ENCODE measurements at places on chromosomes 4 and X. TPM values are rescaled to one million over a fixed set of nuclear protein-coding genes. Genes with fewer than 3 reads are reported as not detected.

DNA sequence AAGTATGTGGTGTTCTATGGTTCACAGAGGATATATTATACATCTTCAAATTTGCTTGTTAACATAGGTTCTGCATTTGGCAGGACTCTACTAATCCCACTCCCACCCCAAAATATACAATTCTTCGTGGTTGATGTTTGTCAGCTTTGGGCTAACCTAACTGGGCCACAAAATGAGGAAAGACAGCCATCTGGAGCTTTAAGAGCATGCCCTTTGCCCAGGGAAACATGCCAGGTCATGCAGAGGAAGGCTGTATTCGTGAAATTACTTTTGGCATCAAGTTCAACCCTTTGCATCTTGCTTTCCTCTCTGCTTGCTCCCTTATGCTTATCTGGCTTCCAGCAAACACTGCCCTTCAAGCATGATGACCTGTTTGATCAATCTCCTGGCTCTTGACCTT, 46.8 kb upstream of the F9 start:
- DNase-seq = no peak

Gene PAGE2
- not detected for total RNA-seq

Gene NDST3
- total RNA-seq = not detected

GRCh38 chr4:43932448-43932847, 516.2 kb downstream of the KCTD8 start:
- DNase-seq = no peak

GRCh38 chr4:1211371-1211770, 37.6 kb downstream of the CTBP1 start:
- DNase-seq = no peak

Gene DIPK2B
- not detected for total RNA-seq

DNA sequence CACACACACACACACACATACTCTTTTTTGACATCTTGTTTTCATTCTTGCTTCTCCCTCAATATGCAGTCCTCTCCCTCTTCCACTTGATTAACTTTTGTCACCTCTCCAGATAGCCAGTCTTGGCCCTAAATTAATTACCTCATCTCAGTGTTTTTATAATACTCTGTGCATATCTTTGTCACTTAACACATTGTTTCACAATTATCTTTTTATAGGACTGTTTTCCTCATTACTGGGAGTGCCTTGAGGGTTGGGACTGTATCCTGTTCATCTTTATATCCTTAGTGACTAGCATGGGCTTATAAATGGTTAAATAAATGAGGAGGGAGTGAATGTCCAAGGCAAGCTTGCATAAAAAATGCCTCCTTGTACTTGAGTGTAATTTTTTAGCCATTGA, 33.1 kb downstream of the SYNPO2 start:
- no peak for DNase-seq

DNA sequence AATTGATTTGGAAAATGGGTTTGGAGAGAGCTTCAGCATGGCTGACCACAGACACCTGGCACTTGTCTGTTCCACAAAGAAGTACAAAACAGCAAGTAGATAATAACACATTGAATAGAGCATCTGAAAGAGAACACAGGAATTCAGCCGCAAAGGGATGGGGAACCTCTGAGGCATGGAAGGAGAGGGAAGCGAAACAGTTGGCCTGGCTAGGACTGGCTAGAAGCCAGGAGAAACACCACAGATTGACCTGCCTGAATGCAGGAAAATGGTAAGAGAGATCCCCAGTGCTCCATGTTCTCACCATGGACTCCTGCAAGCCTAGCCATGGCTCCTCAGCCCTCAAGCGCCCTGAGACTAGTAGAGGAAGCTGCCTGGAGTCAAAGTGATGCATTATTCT, 169.7 kb upstream of the SH3RF1 start:
- DNase-seq = no peak

DNA sequence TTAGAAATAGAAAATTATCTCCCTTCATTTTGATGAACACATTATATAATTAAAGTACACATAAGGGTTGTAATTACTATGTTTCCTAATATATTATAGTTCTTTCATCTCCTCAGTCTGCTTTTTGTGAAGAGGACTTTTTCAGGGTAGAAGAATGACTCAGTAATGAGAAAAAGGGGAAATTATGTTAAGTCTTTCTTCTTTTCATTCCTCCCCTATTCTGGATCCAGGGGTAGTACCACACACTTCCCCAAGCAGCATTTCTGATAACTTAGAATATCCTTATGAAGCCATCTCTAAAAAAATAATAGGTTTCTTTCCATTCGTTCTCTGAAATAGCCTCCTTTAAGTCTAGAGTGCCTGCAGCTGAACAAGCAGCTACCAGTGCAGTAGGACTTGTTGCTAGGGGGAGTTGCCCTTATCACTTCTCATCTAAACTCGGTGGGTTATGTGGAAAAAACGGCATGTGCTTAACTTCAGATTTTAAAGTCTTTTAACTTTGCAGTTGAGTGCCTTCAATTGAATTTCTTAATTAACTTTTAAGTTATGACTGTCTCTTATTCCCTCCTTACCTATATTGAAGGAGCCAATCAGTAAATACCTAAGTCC, 184.8 kb downstream of the ARHGAP24 start:
- no peak for DNase-seq

- no peak for DNase-seq
These were observed 39.5 kb downstream of the ZFYVE28 start for GRCh38 chr4:2378898-2379297.

Gene CLDN34
- not detected for total RNA-seq

Gene PRSS12
- 22.8 TPM for total RNA-seq

Gene PCSK1N
- 0.53 TPM for total RNA-seq

Gene PCDH10
- not detected for total RNA-seq

Gene NUDT10
- total RNA-seq = 0.75 TPM

GRCh38 chr4:177070533-177071058, 239.1 kb upstream of the NEIL3 start:
- no peak for DNase-seq

Gene GRIA2
- total RNA-seq = not detected

Gene MAGEA12
- total RNA-seq = not detected

Gene TMEM185A
- 12.6 TPM for total RNA-seq

DNA sequence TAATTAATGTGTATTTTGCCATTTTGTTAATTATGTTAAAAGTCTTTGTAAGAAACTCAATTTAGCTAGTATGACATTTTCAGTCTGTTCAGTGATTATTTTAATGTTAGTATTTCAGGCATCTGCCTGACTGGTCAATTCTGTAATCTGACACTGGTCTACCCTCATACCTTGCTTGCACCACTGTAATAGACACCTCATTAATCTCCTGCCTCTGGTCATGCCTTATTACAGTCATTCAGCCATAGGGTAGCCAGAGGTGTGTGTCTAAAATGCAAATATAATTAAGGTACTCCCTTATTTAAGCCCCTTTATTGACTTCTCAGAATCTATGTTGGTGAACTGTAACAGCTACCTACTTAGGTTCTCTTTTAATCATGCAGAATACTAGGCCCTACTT, 861.1 kb upstream of the IGFBP7 start:
- DNase-seq = no peak

DNA sequence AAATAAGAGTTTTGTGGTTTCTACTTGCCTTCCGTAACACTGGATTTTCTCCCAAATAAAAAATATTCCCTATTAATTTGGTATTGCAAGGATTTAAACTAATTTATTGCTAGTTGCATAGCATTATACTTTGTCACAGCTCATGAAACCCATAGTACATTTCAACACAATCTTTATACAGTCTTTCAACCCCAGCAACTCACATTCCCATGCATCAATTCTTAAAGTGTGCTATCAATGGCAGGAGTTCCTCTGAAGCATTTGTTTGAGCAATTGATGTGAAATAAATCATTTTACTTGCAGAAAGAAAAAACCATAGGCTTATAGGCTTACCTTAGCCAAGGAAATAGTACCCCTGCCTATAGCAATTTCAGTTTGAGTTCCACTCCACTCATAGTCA, 251.9 kb downstream of the PAPSS1 start:
- no peak for DNase-seq

DNA sequence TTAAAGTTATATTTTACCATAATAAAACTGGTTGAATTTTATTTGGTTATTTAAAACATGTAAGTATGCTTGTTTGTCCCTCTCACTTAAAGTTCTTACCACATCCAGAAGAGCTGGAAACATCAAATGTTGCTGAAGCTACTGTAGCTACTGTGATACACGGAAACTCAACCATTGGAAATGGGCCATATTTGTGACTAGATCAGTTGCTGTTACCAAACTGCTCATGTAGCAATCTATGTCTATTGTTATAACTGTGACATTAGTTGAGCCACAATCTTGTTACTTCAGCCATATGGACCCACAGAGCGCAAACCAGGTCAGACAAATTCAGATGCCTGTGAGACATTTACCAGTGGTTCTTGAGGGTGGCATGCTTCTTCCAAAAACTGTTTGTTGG, 41.6 kb downstream of the NDNF start:
- DNase-seq = no peak

Gene ACE2
- total RNA-seq = 0.07 TPM

- no peak for DNase-seq
These were observed 30.0 kb upstream of the MYOZ2 start for GRCh38 chr4:119105605-119106004.

DNA sequence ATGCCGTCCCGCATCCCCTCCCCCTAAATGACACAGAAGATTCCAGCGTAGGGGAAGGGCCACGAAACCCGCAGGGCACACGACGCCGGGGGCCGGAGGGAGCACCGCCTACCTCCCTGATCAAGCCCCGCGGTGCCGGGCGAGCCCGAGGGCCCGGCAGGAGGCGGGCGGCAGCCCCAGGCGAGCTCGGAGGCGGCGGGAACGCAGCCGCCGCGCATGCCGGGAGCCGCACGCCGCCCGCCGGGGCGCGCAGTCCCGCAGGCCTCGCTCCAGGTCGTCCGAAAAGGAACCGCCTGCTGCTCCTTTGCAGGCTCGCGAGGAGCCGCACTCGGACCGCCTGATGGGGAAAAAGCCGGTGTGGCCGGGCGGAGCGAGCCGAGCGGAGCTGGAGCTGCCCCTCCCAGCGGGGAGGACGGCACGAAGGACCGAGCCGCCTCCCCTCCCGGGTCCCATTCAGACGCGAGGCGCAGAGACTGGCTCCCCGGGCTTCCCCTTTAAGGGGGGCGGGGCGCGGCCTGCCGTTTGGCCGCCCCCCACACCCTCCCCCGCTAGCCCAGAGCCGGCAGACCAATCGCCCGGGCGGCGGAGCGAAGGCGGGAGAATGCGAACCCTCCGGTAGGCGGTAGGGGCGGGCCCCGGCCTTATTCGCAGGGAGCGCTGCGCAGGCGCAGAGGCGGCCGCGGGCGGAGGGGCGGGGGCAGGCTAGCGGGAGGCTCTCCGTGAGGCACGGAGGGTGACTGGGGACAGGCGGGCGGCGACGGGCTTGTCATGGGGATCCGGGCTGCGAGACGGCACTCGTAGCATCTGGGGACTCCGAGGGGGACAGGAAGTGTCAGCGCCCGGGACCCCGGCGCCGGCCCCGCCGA, 561 bp upstream of the ING2 start:
- peak; percentile 93 for DNase-seq

Gene NEUROG2
- not detected for total RNA-seq

Gene TCP11X2
- not detected for total RNA-seq

Gene CT83
- not detected for total RNA-seq

Gene PALLD
- total RNA-seq = 202 TPM

- no peak for DNase-seq
These were observed 70.3 kb downstream of the RAB28 start for GRCh38 chr4:13413729-13414437.

Gene GAB3
- 0.14 TPM for total RNA-seq

DNA sequence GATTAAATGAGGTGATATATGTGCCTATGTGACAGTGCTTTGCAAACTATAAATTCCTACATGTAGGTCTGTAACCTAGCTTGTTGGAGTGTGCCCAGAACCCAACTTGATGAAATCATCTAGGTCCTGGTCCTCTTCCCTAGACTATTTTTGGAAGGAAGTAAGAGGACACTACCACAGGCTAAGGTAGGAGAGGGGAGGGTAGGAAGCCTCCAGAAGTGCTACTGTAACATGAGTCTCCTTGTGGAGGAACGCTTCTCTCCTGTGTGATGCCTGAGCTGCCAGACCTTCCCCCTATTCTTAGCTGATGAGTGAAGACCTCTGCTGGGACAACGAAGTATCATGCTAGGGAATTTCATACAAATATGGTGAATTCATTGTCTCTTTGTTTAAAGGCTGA, 41.8 kb upstream of the IL21 start:
- DNase-seq = no peak

Gene AVPR2
- total RNA-seq = not detected

GRCh38 chr4:100828986-100829685, 311.3 kb upstream of the EMCN start:
- DNase-seq = no peak

Gene MAGEB3
- not detected for total RNA-seq

Gene TDO2
- not detected for total RNA-seq

DNA sequence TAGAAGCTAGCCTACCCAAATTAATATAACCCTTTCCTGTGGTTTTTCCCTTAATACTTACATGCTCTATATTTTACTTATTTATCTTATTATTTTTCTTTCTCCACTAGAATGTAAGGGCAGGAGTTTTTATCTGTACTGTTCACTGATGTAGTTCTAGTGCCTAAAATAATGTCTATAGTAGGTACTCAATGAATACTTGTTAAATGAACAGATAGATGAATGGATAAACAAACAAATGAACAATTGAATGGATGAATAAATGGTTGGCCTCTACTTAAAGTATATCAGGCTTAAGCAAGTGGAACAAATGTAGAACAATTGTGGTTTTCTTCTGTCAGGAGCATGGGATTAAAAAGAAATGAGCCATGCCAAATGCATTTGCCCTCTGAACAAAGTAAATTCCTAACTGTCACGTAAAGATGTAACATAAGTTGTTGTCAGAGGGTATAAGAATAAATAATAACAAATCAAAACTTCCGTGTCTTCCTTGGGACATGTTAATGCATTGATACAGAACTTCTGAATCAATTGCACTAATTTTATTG, 54.1 kb downstream of the SYTL5 start:
- DNase-seq = peak; percentile 24

DNA sequence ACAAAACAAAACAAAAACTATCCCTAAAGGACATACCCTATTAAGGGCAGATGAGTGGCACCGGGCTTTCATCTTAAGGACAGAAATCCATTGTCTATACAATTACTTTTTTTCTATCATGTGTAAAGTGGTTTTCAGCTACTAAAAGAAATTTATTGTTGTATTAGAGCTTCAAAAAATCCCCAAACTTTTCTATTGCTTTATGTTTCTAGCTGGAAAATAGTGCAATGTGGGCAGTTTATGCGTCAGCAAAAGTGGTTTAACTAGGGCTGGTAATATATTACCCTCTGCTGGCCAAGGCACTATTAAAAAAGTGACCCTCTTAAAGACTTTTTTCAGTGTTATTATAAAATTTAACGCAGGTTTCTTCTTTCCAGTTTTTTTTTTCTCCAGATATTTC, 15.5 kb upstream of the GPR82 start:
- no peak for DNase-seq
